ENCODE measurements at places on chromosomes 2 and 18. TPM values are rescaled to one million over a fixed set of nuclear protein-coding genes. Genes with fewer than 3 reads are reported as not detected.

DNER gene
- total RNA-seq: 1.7 TPM

MSTN gene
- total RNA-seq: 1.3 TPM

TCF7L1 gene
- 1.1 TPM for total RNA-seq

LCT gene
- total RNA-seq: 0.13 TPM

SLC11A1 gene
- 3.7 TPM for total RNA-seq

GAD1 gene
- not detected for total RNA-seq

RPIA gene
- total RNA-seq: 5.4 TPM

DNA sequence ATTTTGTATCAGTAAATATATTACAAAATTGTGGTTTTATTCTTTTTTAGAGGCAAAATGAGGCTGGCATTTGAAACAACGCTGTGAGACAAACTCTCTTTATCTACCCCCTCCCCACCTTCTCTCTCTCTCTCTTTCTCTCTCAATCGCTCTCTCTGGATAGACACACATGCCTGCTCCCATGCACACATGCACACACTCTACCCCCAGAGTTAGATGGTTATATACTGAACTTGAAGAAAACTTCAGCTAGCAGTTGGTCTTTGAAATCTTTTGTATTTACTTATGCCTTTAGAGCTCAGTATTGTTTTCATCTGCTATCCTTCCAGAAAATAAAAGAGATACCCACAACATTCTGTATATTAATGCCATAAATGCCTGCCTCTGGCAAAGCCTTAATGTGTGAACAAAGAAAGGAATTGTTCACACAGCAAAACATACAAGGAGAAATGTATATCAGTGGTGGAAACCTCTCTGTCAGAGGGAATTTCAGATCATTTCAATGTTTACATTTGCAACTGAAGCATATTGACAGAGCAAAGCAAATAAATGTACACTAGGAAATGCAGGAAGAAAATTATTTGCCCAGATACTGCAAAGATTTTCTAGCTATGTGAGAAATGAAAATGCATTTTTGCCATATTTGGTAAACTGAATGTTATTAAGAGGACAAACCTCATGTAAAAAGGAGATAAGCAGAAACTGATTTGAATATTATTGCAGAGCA lies 217.0 kb upstream of the UBE2E3 start:
- H3K4me3 ChIP-seq: no peak overlapping the region
- no peak overlapping the region for H3K27ac ChIP-seq
- H3K4me1 ChIP-seq: peaks cover 14% of the 10 kb centered on the region
- DNase-seq: no peak
- no peaks in the 10 kb centered on the region for H3K36me3 ChIP-seq
- H3K27me3 ChIP-seq: no peaks in the 10 kb centered on the region

- no peaks in the 10 kb centered on the region for H3K27me3 ChIP-seq
- no peak for DNase-seq
- H3K4me1 ChIP-seq: peaks cover 26% of the 10 kb centered on the region
- H3K36me3 ChIP-seq: no peaks in the 10 kb centered on the region
- H3K4me3 ChIP-seq: no peak overlapping the region
Observed at GRCh38 chr2:200479692-200480265, 30.1 kb downstream of the KCTD18 start.

DNA sequence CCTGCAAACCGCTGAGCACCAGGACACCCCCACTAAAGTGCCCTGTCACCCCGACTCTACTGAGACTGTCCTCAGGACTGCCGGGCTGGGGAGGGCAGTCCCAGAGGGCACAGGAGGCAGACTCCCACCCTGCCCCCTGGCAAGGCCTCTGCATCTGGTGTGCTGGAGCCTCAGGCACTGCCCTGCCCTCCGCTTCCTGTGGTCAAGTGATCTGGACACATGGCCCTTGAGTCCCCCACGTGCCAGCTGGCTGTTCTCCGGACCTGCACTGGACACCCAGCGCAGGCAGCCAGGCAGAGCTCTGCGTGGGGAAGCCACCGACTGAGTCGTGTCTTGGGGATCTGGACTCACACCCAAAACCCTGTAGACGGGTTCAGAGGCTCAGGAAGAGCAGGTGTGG lies 217.7 kb downstream of the TWIST2 start:
- DNase-seq: peak; percentile 55
- H3K4me3 ChIP-seq: no peak overlapping the region
- no peaks in the 10 kb centered on the region for H3K36me3 ChIP-seq
